ENCODE measurements at places on chromosomes 13 and 19. TPM values are rescaled to one million over a fixed set of nuclear protein-coding genes. Genes with fewer than 3 reads are reported as not detected.

- ATAC-seq = no peak
Measured at GRCh38 chr13:22220151-22221135, 549.6 kb downstream of the FGF9 start.

- no peak for ATAC-seq
Measured at GRCh38 chr13:20775961-20776360, 2.2 kb upstream of the EEF1AKMT1 start.

GRCh38 chr13:46160471-46161066 lies 21.4 kb downstream of the LCP1 start:
- no peak for ATAC-seq

GRCh38 chr19:50000038-50000840 lies 24.9 kb downstream of the VRK3 start:
- no peak for ATAC-seq

- ATAC-seq = no peak
Measured at GRCh38 chr13:112897603-112897955, 71.4 kb upstream of the MCF2L start.

GRCh38 chr13:45433381-45433790 lies 15.2 kb upstream of the SLC25A30 start:
- no peak for ATAC-seq

GRCh38 chr13:18962168-18962734 lies 219.4 kb downstream of the TUBA3C start:
- no peak for ATAC-seq

- ATAC-seq = no peak
Measured at GRCh38 chr13:31761951-31762350, 22.6 kb downstream of the RXFP2 start.

DNA sequence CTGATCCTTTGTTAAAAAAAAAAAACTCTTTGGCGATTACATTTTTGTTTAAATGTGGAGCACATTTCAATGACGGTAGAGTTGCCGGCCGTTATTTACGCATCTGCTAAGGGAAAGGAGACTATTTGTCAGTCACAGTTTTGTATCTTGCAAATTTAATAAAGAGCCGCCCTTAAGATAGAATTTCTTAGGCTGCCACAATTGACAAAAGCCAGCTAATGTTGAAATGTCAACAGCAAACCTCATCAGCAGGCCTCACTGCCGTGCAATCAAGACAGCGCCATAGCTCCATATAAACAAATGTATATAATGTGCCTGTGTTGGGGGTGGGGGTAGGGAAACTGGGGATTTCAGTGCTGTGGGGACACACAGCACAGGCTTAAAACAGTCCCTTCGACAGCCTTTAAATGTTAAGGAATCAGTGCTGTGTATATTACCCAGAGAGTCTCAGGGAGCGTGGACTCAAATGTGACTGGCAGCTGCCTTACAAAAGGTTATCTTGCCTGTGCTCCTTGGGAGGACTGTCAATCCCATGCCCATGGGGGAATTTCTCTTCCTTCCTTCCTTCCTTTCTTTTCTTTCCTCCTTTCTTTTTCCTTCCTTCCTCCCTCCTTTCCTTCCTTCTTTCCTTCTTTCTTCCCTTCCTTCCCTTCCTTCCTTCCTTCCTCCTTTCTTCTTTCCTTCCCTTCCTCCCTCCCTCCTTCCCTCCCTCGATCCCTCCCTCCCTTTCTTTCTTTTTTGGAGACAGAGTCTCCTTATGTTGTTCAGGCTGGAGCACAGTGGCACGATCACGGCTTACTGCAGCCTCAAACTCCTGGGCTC lies 108.0 kb downstream of the URI1 start:
- ATAC-seq = no peak

DNA sequence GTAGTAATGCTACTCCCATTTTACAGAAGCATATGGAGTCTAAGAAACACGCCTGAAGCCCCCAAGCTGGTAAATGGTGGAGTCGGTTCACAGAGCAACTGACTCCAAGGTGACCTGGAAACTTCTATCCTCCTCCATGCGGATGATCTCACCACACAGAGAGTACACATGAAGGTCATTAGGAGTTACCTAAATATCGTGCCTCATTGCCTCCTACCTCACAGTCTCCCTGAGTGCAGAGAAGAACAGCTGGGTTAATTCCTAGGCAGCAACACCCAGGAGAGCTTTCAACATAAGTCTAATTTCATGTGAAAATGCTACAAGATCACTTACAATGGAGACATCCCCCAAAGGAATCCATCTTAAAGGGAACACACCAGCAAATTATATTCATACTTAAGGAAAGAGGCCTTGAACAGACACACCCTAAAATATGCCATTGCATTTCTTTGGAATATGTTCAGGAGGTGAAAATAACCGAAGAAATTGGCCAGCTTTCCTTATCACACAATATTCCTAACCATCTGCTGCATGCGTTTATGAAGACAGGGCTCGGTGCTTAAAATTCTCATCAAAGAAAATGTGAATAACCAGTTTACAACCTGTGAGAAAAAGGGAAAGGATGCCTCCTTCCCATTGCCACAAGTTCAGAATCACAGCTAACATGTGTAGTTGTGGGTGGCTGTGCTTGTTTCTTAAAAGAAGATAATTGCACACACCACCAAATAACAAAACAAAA lies 203.6 kb upstream of the NBEA start:
- no peak for ATAC-seq

DNA sequence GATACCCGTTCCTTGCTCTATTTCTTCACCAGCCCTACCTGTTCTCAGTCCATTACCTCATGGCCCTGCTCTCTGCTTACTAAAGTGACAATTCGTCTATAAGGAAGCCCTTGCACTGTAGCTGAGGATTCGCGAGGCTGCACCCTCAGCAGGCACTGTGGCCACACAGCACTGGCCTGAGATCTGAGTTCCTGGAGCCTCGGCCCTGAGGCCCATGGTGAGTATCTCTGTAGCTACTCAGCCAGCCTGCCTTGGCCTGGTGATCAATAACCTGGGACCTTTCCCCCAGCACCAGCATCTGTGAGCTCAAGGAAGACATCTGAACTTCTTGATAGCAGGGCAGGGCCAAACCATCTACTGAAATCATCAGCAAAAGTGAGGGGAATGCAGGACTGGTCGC lies 90.7 kb downstream of the RGCC start:
- ATAC-seq = no peak

GRCh38 chr13:59658027-59658737 lies 505.5 kb downstream of the DIAPH3 start:
- ATAC-seq = no peak

DNA sequence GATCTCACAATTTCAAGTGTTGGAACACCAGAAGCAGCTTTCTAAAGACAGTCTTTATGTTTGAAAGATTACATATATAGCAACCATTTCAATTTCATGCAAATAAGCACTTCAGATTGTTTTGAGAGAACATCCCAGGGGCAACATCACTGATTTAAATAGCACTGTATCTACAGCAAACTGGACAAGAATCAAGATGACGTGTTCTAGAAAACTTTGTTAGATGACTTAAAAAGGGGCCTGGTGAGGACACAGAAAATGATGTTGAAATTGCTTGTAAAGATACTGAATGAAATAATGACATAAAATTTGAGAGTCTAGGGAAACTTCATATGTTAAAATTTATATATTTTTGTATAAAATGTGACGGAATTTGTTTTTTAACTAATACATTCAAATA lies 277.1 kb downstream of the KLF12 start:
- ATAC-seq = no peak

DNA sequence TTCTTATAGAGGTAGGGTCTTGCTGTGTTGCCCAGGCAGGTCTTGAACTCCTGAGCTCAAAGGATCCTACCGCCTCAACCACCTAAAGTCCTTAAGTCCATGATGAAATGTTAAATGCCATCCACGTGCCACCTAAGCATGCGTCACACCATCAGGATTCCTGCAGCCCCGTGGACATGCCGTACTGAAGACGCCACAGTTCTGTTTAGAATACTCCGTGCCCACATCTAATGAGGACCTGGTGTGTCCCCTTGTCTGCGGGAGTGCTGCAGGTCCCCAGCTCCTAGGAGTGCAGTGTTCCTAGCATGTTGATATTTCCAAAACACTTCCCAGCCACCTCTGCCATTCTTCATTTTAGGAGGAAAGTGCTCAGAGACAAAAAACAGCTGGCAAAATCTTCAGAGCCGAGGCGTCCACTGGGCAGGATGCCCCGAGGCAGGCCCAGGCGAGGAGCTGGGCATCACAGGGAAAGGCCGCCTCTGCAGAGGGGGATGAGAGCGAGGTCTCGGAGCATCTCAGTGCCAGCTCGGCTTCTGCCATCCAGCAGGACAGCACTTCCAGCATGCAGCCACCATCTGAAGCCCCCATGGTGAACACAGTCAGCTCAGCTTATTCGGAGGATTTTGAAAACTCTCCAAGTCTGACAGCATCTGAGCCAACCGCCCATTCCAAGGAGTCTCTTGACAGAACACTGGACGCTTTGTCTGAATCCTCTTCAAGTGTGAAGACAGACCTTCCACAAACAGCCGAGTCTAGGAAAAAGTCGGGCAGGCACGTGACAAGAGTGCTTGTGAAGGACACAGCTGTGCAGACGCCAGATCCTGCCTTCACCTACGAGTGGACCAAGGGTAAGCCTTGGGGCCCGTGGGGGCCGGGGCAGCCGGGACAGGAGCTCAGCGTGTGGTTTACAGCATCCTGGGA lies 13.2 kb downstream of the C19orf44 start:
- peak; percentile 78 for ATAC-seq

GRCh38 chr19:38193445-38193844 lies 30.6 kb downstream of the DPF1 start:
- no peak for ATAC-seq

DNA sequence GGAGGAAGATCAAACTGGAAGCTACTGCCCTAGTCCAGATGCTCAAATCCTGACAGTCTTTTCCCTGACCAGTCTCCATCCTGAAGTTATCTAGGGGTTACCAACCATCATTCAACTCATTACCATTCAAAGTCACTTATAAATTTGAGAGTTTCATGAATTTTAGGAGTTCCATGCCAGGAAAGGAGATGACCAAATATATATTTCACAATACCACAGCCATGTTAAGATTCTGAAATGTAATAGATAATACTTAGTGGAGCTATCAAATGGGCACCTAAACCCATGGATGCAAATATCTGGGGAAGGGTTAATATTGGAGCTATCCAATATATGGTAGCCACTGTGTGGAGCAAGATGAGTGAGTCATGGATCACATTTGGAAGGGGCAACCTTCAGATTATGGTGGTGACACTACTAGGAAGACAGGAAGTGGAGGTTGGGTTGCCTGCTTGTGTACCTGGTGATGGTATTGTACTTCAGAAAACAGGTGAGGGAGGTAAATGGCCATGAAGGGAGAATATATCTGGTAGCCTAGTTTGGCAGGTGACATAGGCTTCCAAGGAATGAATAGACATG lies 18.7 kb downstream of the ZNF586 start:
- no peak for ATAC-seq

DNA sequence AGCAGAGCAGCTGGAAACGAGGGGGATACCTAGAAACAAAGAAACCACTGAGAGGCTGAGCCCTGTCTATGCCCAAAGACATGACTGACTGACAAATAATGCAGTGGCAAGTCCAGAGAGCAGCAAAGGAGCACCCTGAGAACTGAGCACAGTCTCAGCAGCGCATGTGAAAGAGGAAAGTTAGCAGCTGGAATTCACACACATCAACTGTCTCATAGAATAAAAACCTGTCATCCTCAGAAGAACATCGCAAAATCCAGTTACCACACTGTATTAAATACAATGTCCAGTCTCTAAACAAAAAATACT lies 24.1 kb upstream of the DLEU7 start:
- no peak for ATAC-seq

DNA sequence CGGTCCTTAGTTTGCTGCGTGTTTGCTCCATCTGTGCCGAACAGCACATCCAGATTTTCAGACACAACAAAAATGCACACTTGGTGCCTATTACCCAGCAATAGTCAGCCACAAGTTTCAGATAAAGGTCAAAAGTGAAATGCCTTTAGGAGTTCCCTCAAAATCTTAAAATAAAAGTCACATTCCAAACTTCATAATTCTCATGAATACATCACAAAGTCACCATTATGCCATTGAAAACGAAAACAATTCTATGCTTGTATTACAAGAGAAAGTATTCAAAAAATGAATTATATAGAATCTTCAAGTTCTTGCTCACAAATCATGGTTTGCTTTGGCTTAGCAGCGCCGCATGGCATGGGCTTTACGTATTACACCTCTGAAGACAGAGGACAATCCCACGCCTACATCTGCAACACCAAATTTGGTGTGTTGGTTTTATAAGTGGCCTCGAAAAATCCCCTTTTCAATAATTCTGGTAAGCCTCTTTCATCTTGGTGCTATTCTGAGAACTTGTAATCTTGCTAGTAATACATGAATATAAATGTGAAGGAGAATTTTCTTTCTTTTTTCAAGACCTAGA lies 26.6 kb downstream of the COL4A1 start:
- no peak for ATAC-seq

DNA sequence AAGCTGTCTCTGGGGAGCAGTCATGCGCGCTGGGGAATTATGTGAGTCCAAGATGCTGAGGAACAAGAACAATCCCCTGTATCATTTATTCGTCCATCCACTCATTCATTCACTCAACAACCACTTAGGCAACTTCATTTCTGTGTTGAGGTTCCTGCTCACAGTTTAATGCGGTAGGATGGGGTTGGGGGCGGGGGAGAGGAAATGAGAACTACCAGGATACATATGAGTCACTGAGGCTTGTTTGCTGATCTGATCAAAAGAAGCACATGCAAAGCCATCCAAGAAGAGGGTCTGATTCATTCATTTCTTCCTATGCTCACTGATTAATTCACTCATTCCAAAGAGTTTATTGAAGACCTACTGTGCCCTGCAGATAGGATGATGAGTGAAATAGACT lies 20.9 kb downstream of the ZNF536 start:
- ATAC-seq = no peak

DNA sequence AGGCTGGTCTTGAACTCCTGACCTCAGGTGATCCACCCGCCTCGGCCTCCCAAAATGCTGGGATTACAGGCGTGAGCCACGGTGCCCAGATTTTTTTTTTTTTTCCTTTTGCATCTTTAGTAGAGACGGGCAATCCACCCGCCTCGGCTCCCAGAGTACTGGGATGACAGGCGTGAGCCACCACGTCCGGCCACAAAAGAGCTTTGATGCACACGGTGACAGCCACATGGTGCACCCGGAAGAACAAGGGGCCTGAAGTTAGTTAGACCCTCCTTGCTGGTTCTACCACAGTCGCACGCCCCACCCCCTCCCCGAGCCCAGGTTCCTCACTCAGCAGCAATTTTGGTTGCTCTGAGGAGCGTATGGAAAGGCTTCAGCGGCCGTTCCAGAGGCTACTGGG lies 54.2 kb upstream of the USE1 start:
- ATAC-seq = no peak

IL17D gene
- 3.6 TPM for total RNA-seq

ATP8B3 gene
- 0.27 TPM for total RNA-seq

CEACAM5 gene
- total RNA-seq = 13.9 TPM

IZUMO2 gene
- total RNA-seq = not detected

FOSB gene
- total RNA-seq = 24.6 TPM

PGLYRP1 gene
- total RNA-seq = not detected

CBLC gene
- 0.93 TPM for total RNA-seq

MTUS2 gene
- total RNA-seq = 22.3 TPM

PABPC3 gene
- total RNA-seq = not detected

FOXA3 gene
- not detected for total RNA-seq
